Activated naive CD4-positive, alpha-beta T cell treated with Interleukin-2 at 50 U/mL for 16 hours (primary cell): ENCODE measurements at places on chromosomes 1 and 21.

GRCh38 chr1:147567594-147568381, 26.5 kb downstream of the BCL9 start:
- DNase-seq, result no peak

DNA sequence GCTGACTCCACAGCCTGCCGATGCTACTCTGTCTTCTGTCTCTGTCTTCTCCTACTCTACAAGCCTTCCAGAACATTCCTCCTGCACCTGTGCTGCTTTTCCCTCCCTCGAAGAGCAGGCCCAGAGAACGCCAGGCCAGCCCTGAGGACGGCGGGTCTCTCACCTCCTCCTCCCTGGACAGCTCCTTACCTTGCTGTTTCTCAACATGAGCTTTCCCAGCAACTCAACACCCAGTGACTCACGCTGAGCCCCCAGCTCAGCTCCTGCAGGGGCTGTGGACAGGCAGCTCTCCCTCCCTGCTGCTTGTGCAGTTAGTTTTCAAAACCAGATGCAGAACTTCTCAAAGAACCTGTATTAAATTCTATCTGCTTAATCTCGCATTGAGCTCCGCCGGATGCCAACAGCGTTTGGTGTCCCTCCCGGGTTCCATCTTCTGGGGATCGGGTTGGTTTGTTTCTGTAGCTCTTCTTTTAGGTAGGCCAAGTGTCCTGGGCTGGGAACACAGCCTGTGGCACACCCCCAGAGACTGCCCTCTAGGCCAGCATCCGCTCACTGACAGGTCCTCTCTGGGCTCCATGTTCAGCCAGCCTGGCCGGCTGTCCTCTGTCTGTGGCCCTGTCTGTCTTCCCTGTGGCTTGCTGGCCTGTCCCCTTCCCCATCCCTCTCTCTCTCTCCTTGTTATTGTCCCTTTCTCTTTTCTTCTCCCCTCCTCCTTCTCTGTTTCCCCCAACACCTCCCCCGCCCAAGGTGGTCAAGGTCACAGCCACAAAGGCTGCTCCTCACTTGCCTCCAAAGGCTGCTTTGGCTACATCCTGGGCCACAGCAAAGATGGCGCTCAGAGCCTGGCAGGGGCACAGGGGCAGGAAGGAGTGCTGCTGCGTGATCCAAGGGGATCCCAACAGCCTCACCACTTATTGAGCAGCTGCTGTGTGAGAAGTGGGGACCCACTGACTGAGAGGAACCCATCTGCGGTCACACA, 391.0 kb downstream of the MATN1 start:
- no peak for DNase-seq

DNA sequence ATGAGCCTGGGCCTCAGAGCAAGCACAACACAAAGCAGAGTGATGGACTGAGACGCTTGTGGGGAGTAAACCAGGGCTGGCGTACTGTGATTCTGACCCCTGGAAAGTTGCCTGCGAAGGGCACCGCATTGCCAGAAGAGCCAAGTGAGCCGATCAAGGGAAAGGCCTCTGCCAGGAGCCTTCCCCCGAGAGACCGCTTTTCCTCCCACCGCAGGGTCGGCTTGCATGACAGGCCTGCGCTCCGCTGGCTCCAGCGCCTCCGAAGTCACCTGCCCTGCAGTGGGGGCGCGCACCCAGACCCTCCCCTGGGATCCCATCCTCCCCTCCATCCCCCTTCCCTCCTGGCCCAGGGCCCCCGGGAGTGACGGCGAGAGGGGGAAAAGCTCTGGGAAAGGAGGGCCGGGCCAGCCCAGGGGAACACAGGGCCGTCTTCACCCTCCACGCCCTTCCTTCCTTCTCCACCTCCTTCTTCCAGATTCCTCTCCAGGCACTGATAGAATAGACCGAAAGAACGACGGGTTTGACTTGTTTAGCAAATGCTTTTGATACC, 165.0 kb downstream of the TRIM33 start:
- peak; percentile 6 for DNase-seq

- peak; percentile 52 for DNase-seq
Observed at GRCh38 chr1:39575191-39576015, 1.2 kb downstream of the PABPC4 start.

DNA sequence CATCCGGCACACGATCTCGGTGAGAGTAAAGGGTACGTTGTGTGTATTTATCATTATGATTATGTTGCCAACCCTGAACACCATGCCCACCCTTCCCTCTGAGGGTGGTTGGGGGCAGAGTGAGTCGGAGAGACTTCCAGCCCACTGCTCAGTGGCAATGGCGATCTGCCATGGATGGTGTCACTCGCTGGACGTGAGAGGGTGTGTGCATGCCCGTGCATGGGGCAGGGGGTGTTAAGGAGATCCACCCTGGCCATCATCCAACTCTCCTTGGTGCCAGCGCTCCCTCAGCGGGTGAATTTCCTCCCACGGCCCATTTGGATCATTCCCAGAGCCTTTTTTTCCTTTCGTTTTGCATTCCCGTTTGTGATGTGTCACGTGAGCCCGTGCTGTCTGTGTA, 74.1 kb upstream of the CNTN2 start:
- no peak for DNase-seq

- DNase-seq, result no peak
Observed at GRCh38 chr1:34403156-34403555, 226.4 kb downstream of the C1orf94 start.

DNA sequence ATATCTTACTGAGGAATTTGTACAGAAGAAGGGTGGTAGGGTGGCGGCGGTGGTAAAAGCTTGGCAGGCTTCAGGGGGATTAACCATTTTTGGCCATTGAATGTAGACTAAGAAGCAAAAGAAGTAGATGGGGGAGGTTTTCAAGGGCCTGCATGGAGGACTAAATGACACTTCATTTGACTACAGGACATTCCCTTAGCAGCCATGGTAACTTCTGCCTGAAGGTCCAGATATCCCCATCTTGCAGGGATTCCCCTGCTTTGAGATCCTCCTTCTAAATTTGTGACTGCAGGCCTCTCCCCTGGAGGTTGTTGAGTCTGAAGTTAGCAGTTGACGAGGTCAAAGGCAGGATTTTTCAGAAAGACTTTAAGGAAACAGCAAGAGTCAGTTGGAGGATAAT, 4.8 kb downstream of the VASH2 start:
- DNase-seq, result no peak

DNA sequence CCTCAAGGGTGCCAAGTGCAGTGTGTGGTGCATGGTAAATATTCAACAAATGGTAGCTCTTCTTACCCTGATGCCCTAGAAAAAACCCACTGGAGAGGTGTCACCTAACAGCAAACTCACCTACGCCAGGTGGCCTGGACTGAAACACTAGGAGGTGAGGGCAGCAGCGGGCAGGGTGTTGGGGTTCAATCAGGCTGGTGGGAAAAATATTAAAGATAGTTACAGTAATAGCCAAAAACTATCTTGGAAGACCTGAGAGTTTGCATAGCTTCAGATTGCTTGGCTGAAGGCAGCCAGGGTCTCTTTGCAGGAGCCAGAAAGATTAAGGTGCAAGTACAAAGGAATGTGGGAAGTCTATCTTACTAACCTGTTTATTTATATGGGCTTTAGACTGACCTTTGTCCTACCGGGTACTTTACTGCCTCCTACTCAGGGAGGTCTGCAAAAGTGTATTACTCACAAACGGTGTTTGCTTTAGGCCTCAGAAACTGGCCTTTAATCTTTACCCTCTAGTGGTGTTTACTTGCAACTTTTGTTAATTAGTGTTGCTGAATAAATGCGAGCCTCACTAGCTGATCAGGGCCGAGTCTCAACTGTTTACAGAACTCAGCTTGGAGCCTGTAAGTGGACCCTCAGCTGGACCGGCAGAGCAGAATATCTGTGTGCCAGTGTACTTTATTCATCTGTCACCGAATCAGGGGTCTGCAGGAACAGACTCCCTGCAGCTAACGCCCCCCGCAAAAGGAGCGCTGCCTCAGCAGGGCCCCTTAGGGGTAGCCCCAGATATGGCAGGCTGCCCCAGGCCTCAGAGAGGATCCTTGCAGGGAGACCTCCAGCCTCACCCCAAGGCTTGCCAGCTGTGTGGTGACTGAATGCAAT, 63.9 kb downstream of the SYF2 start:
- DNase-seq, result no peak

- no peak for DNase-seq
Observed at GRCh38 chr21:45990049-45990711, 8.6 kb downstream of the COL6A1 start.

DNA sequence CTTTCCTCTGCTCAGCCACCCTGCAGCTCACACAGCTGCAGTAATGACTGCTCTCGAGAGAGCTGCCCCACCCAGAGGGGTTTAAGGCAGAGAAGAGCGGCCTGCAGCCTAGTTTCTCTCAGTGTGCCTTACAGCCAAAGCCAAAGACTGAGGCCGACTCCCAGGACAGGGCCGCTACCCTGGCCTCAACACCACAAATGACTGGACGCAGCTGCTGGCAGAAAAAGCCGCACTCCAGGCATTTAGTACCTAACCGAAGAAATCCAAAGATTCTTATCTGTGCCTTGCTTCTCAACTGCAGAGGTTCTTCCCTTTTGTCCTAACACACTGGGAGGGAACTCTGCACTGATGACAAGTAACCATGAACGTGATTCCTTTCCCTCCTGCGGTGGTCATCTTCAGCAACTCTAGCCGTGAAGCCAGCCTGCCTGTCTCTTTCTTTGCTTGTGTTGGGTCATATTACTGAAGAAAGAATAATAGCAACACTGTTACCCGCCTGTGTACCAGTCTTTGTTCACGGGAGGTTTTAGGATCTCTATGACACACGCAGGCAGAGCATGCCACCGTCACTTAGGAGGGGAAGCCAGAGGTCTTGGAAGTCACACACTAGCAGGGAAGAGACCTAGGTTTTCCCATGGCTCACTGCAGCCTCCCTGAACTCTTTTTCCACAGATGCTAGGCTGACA, 202.7 kb downstream of the RHOU start:
- DNase-seq, result no peak

DNA sequence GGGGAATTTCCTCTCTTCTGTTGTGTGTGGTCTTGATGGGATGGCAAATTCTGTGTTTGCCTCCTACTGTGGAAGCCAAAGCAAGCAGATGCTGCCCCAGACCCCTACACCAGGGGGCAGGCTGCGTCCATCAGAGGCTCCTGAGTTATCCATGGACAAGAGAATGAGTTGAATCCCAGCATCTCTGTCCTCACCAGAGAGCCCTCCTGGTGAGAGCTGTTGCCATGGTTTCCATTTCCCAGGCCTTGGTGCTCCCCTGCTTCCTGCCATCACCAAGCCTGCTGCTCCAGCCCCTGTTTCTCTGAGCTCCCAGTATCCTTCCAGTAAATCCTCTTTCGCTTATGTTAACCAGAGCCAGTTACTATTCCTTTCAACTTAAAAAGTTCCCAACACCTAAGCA, 20.4 kb upstream of the GNG12 start:
- no peak for DNase-seq

GRCh38 chr1:221712776-221713431, 29.0 kb downstream of the DUSP10 start:
- peak; percentile 74 for DNase-seq

DNA sequence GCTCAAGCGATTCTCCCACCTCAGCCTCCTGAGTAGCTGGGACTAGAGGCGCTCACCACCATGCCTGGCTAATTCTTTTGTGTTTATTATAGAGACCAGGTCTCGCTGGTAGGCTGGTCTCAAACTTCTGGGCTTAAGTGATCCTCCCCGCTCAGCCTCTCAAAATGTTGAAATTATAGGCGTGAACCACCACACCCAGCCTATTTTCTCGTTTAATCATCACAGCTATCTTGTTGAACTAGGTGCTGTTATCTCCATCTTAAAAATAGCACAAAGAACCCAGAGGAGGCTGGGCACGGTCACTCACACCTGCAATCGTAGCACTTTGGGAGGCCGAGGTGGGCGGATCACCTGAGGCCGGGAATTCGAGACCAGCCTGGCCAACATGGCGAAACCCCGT, 28.1 kb downstream of the COL16A1 start:
- DNase-seq, result no peak

GRCh38 chr1:52551507-52552235, 1.2 kb downstream of the TUT4 start:
- peak; percentile 51 for DNase-seq

- no peak for DNase-seq
Observed at GRCh38 chr1:54290506-54291184, 90.7 kb downstream of the MRPL37 start.

GRCh38 chr1:146031476-146031875, 9.9 kb upstream of the HJV start:
- no peak for DNase-seq

GRCh38 chr1:178659789-178660208, 65.2 kb upstream of the RALGPS2 start:
- no peak for DNase-seq

GRCh38 chr1:167492481-167492910, 25.8 kb downstream of the CD247 start:
- peak; percentile 45 for DNase-seq

- no peak for DNase-seq
Observed at GRCh38 chr21:37579356-37579755, 212.8 kb downstream of the DYRK1A start.

DNA sequence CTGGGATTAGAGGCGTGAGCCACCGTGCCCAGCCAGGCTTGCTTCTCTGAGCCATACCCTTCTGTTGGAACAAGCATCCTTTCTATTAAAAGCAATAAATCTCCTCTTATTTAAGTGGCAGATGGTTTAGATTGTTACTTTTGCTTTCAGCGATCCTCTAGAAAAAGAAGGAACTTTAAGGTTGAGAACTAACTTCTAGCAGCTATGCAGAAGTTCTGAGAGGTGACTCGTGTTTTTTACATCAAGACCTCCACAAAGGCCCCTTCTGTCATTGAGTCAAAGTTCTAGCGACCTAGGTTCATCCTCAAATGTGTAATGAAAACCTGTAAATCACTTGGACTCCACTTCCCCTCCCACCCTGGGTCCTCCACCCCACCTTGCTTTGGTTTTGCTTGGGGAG, 30.8 kb downstream of the PLEKHO1 start:
- DNase-seq, result no peak

DNA sequence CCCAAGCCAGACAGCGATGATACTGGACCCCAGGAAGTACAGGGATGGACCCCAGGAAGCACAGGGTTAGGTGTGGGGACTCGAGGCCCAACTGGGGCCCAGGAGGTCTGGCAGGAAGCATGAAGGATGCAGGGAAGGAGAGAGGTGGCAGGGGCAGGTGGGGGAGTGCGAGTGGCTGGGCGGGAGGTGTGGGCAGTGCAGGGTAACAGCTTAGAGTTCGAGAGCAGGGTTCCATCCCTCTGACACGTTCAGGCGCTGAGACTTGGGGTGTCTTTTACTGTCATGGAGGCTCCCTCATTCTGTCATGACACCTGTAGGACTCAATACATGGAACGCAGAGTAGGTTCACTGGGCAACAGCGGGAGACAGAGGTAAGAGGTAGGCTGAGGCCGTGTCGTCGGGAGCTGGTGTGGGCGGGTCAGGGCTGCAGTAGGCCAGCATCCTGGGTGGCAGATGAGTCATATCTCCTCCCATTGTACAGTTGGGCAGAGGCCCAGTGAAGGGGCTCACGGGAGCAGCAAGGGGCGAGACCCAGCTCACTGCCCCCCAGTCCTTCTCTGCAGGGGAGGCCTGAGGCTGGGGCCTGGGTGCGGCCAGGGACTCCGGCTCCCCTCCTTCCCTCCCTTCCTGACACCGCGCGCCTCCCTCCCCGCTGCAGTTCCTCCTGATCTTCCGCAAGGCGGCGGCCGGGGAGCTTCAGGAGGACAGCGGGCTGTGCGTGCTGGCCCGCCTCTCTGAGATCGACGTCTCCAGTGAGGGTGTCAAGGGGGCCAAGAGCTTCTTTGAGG, 11.6 kb upstream of the CTRC start:
- DNase-seq, result no peak

- no peak for DNase-seq
Observed at GRCh38 chr1:16946646-16947045, 24.9 kb downstream of the CROCC start.
